ENCODE measurements at places on chromosomes 5 and 9.

DNA sequence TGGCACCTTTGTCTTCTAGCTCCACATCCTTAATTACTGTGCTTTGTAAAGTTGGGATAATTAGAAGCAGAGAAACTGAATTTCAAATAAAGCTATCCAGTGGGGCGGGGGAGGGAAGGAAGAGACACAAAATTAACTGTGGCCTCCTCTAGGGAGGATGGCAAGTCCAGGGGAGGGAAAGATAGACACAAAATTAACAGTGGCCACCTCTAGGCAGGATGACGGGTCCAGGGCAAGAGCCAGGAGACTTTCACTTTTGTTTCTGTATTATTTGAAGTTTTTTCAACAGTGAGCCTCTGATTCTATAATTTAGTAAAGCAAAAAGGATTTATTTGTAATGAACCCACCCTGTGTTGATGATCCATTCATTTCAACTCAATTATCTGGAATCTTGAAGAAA lies 335.9 kb downstream of the MSX2 start:
- DNase-seq, result no peak

DNA sequence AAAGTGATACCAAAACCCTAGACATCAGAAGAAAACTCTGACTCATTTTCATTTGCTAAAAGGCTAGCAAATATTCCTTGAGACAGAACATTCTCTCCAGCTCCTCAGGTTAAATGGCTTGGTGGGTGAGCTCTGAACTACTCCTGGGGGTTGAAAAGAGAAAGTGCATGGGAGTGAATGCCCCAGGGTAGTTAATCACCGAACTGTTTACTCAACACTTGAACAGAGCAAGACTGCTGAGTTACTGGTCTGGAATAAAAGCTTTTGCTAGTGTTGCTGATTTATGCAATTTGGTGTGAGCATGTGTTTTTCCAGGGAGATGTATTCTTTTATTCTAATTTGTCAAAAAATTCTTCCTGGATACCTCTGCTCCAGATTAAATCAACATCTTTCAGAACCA lies 88.3 kb upstream of the PRDM9 start:
- no peak for DNase-seq

DNA sequence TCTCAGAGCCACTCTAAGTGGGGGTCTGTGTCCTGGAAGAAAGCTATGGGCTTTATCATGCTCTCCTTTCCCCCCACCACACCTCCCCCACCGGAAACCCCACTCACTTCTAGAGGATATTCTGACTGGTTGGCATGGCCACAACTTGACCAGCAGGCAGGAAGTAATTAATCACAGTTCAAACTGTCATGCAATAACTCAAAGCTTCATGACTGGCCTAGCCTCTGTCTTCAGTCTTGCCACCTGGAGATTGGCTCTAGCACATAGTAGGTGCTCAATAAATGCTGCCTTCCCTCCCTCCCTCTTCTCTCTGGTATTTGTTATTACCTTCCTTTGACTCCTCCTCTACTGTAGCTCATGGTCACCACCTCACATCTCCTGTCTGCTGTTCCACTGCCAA lies 124.7 kb downstream of the GABBR2 start:
- no peak for DNase-seq

DNA sequence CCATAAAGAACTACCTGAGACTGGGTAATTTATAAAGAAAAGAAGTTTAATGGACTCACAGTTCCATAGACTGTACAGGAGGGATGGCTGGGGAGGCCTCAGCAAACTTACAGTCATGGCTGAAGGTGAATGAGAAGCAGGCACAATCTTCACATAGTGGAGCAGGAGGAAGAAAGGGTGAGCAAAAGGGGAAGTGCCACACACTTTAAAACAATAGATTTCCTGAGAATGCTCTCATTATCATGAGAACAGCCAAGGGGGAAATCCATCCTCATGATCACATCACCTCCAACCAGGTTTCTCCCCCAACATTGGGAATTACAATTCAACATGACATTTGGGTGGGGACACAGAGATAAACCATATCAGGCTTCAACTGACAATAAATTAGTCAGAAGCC lies 664.9 kb downstream of the TAF11L14 start:
- DNase-seq, result no peak

DNA sequence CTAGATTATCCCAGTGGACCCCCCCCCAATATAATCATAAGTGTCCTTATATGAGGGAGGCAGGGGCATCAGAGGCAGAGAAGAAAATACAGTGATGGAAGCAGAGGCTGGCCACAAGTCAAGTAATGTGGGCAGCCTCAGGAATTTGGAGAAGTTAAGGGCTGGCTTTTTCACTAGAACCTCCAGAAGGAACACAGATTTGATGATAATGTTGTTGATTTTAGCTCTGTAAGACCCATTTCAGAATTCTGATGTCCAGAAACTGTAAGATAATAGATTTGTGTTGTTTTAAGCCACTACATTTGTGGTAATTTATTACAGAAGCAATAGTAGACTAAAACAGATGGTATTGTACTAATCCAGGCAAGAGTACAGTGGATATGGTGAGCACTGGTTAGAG lies 36.3 kb upstream of the LRRTM2 start:
- no peak for DNase-seq

GRCh38 chr9:13675638-13676000 lies 396.1 kb upstream of the MPDZ start:
- no peak for DNase-seq

DNA sequence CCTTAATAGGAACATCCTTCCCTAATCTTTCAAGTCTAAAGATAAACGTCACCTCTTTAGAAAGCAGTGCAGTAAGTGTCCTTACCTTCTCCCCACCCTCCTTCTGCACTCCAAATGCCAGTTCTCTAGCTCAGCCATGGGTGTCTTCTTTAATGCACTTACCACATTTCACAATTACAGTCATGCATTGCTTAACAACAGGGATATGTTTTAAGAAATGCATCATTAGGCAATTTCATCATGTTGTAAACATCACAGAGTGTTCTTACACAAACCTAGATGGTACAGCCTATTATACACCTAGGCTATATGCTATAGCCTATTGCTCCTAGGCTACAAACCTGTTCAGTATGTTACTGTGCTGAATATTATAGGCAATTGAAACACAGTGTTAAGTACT lies 91.2 kb downstream of the RFX3 start:
- DNase-seq, result no peak

DNA sequence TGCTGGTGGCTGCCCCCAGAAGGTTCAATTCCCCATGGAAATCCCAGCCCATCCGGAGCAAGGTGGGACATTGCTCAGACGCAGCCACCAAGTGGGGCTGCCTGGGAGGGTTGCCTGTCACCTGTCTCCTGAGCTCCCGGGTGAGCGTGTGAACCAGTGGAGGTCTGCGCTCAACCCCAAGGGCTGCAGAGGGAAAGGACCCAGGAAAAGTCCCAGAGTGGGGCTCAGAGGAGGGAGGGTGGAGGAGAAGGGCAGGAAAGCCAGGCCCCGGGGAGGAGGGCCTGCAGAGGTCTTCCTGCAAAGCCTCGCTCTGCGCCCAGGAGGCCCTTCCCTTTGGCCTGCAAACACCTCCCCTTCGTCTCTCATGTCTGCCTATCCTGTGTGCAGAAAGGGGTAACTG lies 119.5 kb upstream of the SARDH start:
- no peak for DNase-seq

GRCh38 chr5:164747371-164747770 lies 1242.0 kb downstream of the MAT2B start:
- no peak for DNase-seq

DNA sequence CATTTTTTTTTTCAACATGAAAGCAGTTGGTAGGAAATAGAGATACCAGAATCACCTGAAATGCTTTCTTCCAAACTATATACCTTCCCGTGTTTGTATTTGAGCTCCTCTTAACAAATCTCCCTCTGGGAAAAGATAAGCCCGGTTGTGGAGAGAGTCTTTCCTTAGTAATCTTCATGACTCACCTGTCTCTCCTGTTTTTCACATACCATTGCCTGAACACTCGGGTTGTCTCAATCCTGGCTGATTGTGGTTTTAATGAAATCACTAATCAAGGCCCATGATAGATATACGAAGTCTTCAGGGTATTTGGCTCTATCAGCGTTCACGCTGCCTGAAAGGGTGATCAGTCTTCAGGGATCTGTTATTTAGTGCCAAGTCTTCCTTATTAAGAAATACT lies 136.7 kb downstream of the MAN2A1 start:
- no peak for DNase-seq

GRCh38 chr5:178411083-178411482 lies 178.5 kb upstream of the PHYKPL start:
- no peak for DNase-seq

DNA sequence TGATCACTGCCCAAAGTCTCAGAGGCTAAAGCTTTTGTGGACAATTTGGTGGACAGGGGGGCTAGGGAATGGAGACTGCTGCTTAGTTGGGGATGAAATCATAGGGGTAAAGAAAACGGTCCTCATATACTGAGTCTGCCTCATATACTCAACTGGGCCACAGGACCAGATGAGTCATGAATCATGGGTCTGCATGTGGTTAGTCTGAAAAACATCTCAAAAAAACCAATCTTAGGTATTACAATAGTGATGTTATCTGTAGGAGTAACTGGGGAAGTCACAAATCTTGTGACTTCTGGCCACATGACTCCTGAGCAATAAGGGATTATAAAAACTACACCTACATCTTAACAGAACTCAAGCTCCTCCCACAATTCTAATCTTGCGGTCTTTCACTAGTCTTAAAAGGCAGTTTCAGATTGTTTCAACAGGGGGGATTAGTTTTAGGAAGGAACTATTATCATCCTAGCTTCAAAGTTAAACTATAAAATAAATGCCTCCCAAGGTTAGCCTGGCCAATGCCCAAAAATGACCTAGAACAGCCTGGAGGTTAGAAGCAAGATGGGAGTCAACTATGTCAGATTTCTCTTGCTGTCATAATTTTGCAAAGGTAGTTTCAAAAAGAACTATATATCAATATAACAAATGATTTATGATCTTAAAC lies 17.5 kb downstream of the TMEM161B start:
- DNase-seq, result no peak
